ENCODE measurements at places on chromosomes 7 and 10.

DNA sequence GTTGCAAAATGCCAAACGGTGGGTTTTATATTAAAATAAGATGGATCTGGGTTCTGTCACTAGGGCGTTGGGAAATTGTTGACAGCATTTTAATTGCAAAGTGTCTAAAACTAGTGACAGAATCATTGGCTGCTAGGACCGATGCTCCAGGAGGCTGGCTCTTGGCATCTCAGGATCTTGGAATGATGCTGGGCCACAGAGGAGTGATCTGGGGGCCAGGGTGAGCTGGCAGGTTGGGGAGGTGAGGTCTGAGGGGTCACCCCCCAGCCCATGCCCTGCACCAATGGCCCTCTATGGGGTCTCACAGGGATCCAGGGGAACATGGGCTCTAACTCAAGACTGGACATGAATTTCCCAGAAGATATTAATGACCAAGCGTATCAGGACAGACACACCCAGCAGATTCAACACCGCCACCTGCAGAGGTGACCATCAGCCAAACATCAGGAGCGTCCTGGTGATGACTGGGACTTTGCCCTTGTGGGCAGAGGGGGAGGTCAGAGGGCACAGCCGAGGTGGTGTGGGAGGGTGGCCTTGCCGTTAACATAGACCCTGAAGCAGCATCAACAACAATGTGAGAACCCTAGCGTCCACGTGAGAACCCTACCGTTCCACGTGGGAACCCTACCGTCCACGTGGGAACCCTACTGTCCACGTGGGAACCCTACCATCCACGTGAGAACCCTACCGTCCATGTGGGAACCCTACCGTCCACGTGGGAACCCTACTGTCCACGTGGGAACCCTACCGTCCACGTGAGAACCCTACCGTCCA is 89.0 kb upstream of the PPP2R2D start:
- DNase-seq = no peak

- no peak for DNase-seq
Measured at GRCh38 chr10:50289196-50289595, 37.9 kb upstream of the ASAH2 start.

DNA sequence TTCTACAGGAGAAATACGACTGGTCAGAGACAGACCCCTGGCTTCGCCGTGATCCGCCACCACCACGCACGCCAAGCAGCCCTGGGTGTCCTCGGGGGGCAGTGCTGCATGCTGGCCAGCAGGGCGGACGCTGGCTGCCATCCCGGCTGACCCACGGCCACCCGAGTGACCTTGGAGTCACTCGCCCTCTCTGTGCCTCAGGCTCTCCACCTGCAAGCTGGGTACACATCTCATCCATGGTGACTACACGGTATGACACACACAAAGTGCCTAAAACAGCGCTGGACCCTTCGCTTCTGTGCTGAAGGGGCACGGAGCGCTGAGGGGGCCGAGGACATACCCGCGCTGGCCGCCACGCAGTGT is 62.0 kb upstream of the RNF32 start:
- DNase-seq = no peak

DNA sequence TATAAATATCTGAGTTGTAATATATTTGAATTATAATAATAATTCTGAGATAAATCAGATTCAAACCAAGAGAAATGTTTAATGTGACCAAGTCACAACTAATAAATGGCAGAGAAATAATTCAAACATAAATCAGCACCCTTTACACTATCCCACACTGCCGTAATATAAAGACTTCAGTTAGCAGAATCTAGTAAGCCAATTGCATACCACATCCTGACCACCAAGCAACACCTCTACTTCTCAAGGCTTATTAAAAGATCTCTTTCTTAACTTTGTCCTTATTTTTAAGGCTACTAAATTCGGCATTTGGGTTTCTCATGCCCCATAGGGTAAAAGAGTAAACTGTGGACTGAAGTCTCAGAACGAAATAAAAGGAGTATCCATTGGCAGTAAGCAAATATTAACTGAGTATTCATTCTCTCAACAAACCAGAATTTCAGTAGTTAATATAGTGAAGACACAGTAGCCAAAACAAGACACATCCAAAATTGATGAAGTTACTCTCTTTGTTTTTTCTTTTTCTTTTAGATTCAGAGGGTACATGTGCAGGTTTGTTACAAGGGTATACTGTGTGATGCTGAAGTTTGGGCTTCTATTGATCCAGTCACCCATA is 14.8 kb downstream of the ACBD5 start:
- no peak for DNase-seq

- no peak for DNase-seq
Measured at GRCh38 chr10:67050415-67050814, 124.6 kb downstream of the LRRTM3 start.

- DNase-seq = no peak
Measured at GRCh38 chr7:102927312-102927933, 14.6 kb downstream of the LRRC17 start.

DNA sequence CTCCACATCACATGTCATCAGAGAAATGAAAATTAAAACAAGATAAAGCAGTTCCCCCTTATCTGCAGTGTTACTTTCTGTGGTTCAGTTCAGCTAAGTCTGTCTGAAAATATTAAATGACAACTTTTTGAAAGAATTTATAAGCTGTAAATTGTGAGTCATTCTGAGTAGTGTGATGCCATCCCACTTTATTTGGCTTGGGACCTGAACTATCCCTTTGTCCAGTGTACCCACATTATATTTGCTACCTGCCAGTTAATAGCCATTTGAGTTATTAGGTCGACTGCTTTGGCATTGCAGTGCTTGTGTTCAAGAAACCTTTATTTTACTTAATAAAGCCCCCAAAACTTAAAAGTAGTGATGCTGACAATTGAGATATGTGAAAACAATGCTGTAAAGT is 804.2 kb downstream of the ANKRD7 start:
- DNase-seq = no peak

GRCh38 chr7:26451997-26452396 is 160.3 kb downstream of the SNX10 start:
- DNase-seq = no peak

DNA sequence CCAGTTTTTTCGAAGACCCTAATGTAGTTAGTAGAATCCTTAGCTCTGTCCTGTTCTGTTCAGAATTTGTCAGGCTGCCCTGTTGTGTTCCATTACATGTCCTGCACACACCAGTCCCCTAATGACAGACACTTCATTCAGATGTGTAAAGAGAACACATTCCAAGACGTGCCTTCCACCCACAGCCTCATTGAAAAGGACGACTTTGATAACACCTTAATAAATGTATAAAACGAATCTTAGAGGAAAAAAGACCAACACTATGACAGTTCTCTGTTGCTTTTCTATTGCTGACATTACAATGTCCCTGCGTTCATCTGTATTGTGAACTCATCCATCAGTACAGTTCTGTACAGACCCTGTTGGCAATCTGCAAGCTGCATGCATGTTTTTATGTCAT is 3.5 kb downstream of the LRRTM3 start:
- no peak for DNase-seq

- no peak for DNase-seq
Measured at GRCh38 chr10:93454146-93454545, 28.0 kb downstream of the MYOF start.

DNA sequence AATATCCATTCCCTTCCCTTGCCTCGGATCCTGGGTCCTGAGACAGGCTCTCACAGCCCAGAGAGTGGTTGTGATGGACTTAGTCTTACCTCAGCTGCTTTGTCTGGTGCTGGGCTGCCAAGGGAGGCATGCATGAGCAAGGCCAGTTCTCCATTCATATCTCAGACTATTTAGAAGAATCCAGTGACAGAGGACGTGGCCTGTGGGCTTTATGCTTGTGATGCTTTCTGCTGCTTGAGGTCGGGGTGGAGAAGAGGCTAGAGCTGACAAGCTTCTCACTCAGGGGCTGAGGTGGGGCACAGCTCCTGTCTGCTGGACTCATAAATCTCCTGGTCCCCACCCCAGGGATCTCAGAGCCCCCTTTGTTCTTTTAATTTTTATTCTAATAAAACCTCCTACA is 66.8 kb downstream of the DNAJC12 start:
- DNase-seq = no peak

DNA sequence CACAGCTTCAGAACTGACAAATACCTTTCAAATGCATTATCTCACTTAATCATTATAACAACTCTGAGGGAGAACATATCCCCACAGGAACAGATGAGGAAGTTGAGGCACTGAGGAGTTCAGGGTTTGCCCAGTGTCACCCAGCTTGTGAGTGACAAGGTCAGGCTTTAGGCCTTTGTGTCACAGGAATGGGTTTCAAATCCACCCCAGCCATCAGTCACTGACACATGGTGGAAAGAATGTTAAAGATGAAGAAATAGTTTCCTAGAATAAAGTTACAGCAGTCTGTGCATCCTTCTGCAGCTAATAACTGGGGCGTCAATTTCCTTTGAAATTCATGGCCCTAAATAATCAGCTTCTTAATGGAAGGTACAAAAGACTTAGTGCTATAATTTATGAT is 37.8 kb downstream of the SGCE start:
- no peak for DNase-seq

DNA sequence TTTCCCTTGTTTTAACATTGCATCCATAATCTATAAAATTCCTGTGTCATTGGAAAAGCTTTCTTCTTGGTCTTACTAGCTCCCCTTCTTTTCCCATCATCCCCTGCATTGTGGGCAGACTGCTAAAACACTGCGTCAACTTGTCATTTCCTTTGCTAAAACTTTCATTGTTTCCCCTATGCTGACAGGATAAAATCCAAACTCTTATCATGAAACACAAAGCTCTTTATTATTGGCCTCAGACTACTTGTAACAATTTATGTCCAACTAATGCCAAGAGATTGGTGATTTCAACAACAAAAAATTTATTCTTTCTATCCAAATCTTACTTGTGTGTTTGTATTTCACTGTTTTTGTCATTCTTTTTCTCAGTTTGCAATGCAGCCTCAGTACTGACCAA is 339.1 kb downstream of the HGF start:
- DNase-seq = no peak

GRCh38 chr10:111944331-111944730 is 239.2 kb downstream of the GPAM start:
- DNase-seq = no peak

GRCh38 chr7:725223-726005 is 1.1 kb upstream of the DNAAF5 start:
- DNase-seq = no peak

Data from activated T-cell treated with anti-CD3 and anti-CD28 coated beads, Interleukin-2, amount 50 U/mL, for 48 hours (primary cell).